ENCODE measurements at places on chromosomes 6 and 20. TPM values are rescaled to one million over a fixed set of nuclear protein-coding genes. Genes with fewer than 3 reads are reported as not detected.

DNA sequence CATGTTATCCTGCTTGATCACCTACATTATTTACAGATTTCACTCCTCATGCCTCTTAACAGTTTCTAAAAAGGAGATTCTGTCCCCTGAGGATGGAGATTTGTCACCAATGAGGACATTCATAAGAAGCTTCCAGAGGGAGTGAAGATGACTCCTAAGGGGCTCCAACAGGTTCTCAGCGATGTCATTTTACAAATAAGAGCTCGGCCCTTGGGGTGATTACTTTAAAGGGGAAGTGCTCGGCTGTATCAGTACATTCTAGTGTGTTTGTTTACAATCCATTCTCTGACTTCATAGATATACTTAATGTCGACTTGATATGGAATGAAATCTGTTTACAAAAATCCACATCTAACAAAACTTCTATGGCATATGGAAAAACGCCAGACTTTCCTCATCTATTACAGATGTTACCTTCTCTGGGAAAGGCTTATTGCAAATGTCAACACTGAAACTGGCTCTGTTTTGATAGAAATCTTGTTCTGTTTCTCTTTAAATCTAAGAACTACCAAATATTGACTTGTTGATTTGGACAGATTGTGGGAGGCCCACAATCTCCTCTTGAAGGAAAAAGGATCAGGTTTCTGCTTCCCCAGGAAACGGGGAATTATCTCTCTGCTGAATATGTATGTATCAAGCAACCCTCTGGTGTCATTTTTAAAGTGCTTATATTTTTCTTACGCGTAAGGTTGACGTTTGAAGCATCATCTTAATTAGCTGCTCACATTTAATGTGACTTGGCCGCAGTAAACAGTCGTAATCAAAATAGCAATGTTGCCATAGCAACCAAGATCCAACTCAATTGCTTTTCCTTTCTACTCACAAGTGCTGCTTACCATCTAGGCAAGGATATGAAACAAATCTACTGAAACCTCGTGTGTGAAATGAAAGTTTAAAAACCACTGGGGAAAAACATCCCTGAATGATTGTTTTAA is 95.7 kb downstream of the SHLD1 start:
- no peaks in the 10 kb centered on the region for H3K36me3 ChIP-seq
- H3K4me1 ChIP-seq, result peaks cover 24% of the 10 kb centered on the region
- no peak overlapping the region for H3K4me3 ChIP-seq
- H3K27ac ChIP-seq, result no peak overlapping the region

- no peaks in the 10 kb centered on the region for H3K36me3 ChIP-seq
- DNase-seq, result no peak
- H3K4me3 ChIP-seq, result no peak overlapping the region
- no peaks in the 10 kb centered on the region for H3K4me1 ChIP-seq
- H3K27me3 ChIP-seq, result no peaks in the 10 kb centered on the region
- H3K27ac ChIP-seq, result no peak overlapping the region
Observed at GRCh38 chr6:121563286-121563685, 127.8 kb downstream of the GJA1 start.

Gene PRR18
- 0.07 TPM for total RNA-seq

DNA sequence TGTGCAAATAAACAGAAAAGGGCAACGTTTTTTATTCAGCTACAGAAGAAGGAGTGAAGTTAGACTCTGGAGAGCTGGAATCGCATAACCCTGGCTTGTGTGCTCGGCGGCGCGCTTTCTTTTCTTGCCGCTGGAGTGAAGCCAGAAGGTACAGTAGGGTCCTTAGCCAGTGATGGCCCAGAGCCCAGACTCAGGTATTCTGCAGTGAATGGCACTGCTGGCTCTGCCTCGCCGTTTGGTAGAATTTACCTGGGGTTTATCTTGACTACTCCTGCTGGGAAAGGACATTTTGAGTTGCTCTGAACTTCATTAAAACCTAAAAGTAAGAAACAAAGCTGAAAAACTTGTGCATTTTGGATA is 56.9 kb upstream of the TIAM2 start:
- no peak for DNase-seq
- no peaks in the 10 kb centered on the region for H3K36me3 ChIP-seq
- no peak overlapping the region for H3K4me3 ChIP-seq
- no peak overlapping the region for H3K27ac ChIP-seq
- H3K27me3 ChIP-seq, result no peaks in the 10 kb centered on the region

- H3K4me3 ChIP-seq, result no peak overlapping the region
- no peak for DNase-seq
- H3K27me3 ChIP-seq, result no peaks in the 10 kb centered on the region
- no peaks in the 10 kb centered on the region for H3K36me3 ChIP-seq
- no peak overlapping the region for H3K27ac ChIP-seq
Observed at GRCh38 chr20:18856873-18857272, 43.3 kb downstream of the SCP2D1 start.

GRCh38 chr6:56491606-56492328 is 150.9 kb downstream of the DST start:
- no peaks in the 10 kb centered on the region for H3K4me1 ChIP-seq
- no peaks in the 10 kb centered on the region for H3K36me3 ChIP-seq
- DNase-seq, result no peak
- no peak overlapping the region for H3K27ac ChIP-seq

Gene CD109
- 22.8 TPM for total RNA-seq

DNA sequence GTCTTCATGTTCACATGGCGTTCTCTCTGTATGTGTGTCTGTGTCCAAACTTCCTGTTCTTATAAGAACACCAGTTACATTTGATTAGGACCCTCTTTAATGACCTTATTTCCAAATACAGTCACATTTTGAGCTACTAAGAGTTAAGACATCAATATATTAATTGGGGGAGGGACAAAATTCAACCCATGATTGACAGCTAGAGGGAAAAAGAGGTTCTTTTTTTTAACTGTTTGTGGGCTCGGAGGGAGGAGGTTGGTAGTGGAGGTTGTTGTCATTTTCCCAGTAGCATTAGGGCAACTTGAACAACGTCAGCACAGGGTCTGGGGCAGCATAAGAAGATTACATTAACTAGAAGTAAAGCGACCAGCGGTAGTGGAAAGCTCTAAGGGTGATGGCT is 2.3 kb upstream of the GMDS start:
- H3K27me3 ChIP-seq, result no peaks in the 10 kb centered on the region
- H3K27ac ChIP-seq, result no peak overlapping the region
- no peak overlapping the region for H3K4me3 ChIP-seq
- H3K36me3 ChIP-seq, result no peaks in the 10 kb centered on the region

DNA sequence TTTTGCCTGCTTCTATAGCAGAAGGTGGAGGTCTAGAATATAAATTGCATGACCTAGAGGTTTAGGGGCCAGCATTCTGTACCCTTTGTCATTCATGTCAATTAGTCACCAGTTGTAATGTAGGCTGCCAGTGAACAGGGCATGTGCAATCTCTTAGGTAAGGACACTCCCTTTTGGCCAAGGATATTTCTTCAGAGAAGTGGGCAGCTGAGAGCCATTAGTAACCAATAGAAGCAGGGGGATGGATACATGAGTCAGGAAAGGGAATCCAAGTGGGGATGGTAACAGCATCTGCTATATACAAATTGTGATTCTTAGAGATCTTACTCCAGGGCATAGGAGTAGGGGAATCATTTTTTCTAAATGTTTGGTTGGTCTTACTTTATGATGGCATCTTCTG is 494.2 kb upstream of the JAG1 start:
- no peaks in the 10 kb centered on the region for H3K36me3 ChIP-seq
- no peaks in the 10 kb centered on the region for H3K4me1 ChIP-seq
- H3K4me3 ChIP-seq, result no peak overlapping the region
- no peak overlapping the region for H3K27ac ChIP-seq

Gene LAMA4
- not detected for total RNA-seq
